ENCODE measurements at places on chromosomes 2 and 18. TPM values are rescaled to one million over a fixed set of nuclear protein-coding genes. Genes with fewer than 3 reads are reported as not detected.

DNA sequence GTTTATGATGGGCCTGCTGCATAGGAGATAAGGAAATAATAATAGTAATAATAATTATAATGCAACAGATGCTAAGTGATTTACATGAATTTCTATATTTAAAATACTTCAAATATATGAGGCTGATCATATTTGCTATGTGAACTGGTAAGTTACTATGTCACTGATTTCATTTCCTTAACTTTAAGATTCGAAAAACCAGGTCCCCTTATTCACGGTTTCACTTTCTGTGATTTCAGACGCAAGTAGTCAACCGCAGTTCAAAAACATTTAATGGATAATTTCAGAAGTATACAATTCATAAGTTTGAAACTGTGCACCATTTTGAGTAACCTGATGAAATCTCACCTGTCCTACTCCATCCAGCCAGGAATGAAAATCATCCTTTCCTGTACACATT lies 1697.1 kb upstream of the LRRTM1 start:
- no peak for DNase-seq
- no peaks in the 10 kb centered on the region for H3K36me3 ChIP-seq
- H3K4me3 ChIP-seq, result no peak overlapping the region
- no peak overlapping the region for H3K27ac ChIP-seq
- H3K4me1 ChIP-seq, result no peaks in the 10 kb centered on the region

The ANKRD30BL gene
- total RNA-seq, result not detected

DNA sequence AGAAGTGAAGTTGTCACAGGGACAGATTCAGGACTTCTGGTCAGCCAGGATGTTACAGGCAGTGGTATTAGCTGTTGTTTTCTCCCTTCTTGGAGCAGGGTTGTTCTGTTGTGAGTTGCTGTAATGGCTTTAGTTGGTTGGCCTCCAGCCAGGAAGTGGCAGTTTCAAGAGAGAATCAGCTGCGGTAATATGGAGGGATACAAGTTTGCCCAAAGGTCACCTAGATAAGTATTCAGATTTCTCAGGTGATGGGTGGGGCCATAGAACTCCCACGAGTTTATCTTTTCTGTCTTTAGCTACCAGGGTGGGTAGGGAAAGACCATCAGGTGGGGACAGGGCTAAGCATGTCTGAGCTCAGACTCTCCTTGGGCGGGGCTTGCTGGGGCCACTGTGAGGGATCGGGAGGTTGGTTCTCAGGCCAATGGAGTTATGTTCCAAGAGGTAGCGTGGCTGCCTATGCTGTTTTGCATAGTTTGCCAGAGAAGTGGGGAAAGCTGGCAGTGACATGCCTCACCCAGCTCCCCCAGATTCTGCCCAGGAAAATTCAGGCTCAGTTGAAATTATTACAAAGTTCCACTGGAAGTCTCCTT lies 640.4 kb upstream of the CHAC2 start:
- no peaks in the 10 kb centered on the region for H3K36me3 ChIP-seq
- no peaks in the 10 kb centered on the region for H3K27me3 ChIP-seq
- DNase-seq, result no peak
- H3K4me1 ChIP-seq, result peaks cover 3% of the 10 kb centered on the region
- H3K27ac ChIP-seq, result no peak overlapping the region

DNA sequence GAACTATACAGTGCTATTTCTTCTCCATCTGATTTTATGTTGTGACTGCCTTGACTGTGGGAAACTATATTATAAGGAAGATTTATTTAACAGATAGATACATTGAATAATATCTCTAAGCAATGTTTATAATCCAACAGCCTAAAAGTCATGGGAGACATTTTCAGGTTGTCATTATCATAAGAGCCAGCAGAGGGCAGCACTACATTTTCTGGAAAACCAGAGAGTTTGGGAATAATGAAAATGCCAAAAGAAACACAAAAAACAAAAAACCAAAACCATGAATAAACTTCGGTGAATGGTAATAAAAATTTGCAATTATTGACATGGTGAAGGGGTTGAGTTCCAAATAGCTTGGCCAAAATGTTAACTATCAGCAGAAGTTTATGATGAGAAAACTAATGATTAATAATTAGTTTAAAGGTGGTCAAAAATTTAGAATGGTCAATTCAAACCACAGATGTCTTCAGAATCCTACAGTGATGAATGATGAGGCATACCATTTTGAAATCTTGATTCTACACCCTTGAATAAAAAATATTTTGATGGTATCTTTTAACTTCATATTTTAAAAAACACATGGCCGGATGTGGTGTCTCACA lies 4.7 kb downstream of the EEF1B2 start:
- peaks cover 57% of the 10 kb centered on the region for H3K36me3 ChIP-seq
- no peak overlapping the region for H3K27ac ChIP-seq
- H3K4me1 ChIP-seq, result peaks cover 28% of the 10 kb centered on the region

The LRP1B gene
- total RNA-seq, result not detected
